ENCODE measurements at places on chromosomes 7 and 10.

DNA sequence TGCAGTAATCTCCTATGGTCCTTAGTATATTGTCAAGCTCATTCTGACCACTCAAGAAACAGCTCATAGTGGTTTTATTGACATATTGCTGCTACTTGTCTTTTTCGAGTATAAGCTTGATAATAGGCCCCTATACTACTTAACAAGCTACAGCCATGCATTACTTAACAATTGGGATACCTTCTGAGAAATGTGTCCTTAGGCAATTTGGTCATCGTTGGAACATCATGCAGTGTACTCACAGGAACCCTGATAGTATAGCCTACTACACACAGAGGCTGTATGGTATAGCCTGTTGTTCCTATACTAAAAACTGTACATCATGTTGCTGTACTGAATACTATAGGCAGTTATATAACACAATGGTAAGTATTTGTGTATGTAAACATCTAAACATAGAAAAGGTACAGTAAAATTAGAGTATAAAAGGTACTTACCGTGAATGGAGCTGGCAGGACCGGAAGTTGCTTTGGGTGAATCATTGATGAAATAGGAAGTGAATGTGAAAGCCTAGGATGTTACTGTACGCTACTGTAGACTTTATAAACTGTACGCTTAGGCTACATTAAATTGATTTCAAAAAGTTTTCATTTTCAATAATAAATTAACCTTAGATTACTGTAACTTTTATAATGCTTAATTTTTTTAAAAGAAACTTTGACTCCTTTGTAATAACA lies 160.9 kb downstream of the LRRC4 start:
- no peak for DNase-seq

GRCh38 chr7:47407821-47408674 lies 173.9 kb downstream of the TNS3 start:
- DNase-seq: no peak

- DNase-seq: no peak
Measured at GRCh38 chr7:5690931-5691473, 90.5 kb downstream of the RNF216 start.

- DNase-seq: no peak
Measured at GRCh38 chr7:87057210-87057609, 2.2 kb downstream of the ELAPOR2 start.

GRCh38 chr10:58667658-58668310 lies 155.1 kb downstream of the BICC1 start:
- DNase-seq: no peak

DNA sequence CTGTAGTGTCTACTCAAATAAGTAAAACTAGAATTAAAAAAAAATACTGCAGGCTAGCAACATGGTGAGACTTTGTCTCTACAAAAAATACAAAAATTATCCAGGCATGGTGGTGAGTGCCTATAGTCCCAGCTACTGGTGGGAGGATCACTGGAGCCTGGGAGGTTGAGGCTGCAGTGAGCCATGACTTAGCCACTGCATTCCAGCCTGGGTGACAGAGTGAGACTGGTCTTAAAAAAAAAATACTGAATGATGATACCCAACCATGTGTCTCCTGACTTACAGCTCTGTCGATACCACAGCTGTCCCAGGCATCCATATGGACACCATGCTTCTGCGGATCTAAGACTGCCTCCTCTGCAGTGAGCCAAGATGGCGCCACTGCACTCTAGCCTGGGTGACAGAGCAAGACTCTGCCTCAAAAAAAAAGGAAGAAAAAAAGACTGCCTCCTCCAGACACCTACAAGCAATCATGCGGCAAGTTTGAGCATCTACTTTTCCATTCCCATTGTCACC lies 7.9 kb upstream of the FRAT1 start:
- DNase-seq: no peak

GRCh38 chr10:20670579-20670978 lies 226.5 kb downstream of the NEBL start:
- DNase-seq: no peak

DNA sequence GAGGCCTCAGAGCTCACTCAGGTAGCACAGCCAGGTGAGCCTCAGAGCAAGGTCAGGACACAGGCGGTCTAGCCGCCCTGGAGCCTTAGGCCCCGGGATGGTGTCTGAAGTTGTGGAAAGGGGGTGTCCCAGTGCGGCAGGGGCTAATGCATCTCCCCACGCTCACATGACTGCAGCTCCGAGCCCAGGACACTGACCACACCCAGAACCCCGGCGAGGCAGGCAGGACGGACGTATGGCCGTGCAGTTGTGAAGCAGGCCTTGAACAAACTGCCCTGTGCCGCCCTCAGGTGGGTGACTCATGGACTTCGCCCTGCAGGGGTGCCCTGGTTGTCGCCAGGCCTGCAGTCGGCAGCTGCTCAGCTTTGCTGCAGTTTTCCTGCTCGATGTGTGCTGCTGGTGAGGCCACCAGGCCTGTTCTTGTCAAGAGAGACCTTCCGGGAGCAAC lies 5.0 kb upstream of the PRKAR1B start:
- no peak for DNase-seq

GRCh38 chr7:105367458-105367857 lies 21.3 kb downstream of the SRPK2 start:
- DNase-seq: no peak

DNA sequence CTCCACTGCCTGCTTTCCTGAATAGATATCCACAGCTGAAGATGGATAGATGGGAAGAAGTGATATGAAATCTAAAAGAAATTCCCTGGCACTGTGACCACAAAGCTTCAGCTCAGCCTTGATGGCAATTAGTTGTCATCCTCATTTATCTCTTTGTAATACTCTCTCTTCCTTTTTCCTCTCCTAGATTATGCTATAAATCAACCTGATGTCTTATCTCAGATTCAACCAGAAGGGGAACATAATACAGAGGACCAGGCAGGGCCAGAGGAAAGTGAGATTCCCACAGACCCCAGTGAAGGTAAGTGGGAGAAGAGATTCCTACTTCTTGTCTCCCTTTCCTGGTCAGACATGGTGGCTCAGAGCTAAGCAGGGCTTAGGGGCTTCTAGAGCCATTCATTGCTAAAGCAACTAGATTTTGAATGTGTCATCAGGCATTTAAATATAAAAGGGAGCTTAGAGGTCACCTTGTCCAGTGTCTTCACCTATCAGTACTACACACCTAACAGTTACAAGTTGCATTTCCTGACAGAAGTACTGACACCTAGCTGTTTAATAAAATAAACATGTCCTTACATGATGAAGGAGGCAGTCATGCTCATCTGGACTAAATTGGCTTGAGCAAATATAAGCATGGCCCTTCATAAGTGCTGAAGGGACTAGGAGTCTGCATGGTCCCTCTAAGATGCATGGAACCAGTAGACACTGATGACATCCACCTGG lies 19.5 kb downstream of the ZNF398 start:
- no peak for DNase-seq

DNA sequence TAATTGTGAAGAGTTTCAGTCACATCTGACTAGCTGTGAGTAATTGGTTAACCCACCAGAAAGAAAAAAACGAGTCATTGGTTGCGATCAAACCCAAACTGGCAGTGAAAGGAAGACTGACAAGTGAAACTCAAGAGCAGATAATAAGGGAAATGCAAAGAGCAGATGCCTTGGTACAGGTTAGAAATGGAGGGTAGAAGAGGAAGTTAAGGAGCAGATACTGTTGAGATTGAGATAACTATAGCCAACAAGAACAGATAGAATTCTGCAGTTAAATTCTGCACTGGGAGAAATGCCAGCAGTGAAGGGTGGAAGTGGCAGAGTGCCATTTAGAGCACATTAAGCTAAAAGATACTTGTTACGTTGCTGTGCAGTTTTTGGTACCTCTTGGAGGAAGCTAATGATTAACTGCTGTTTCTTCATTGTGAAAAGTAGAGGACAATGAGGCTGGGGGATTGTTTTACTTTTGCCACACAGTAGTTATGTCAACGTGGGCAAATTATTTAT lies 65.8 kb downstream of the CDK13 start:
- DNase-seq: no peak

- DNase-seq: no peak
Measured at GRCh38 chr7:156474241-156474743, 166.3 kb upstream of the RNF32 start.

DNA sequence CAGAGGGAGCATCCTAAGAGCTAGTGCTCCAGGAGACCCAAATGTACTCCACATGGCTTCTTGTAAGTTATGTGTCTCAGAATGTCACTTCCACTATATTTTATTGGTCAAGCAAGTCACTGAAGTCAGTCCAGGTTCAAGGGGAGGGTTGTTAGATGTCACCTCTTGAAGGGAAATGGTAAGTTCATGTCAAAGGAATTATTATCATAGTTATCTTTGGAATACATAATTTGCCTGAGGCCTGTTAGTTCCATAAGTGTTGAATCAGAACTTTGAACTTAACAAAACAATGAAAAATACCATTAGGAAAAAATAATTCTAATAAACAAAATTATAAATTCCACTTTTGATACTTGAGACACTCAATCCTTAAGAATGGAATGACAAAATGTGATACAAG lies 30.6 kb downstream of the STAM start:
- DNase-seq: no peak

- DNase-seq: no peak
Measured at GRCh38 chr10:77160679-77161078, 476.9 kb downstream of the KCNMA1 start.

- DNase-seq: no peak
Measured at GRCh38 chr10:26969145-26969926, 108.6 kb upstream of the ABI1 start.

- no peak for DNase-seq
Measured at GRCh38 chr10:1824928-1825327, 87.6 kb upstream of the ADARB2 start.

GRCh38 chr10:30017966-30018365 lies 41.4 kb downstream of the JCAD start:
- no peak for DNase-seq

GRCh38 chr10:29628311-29628710 lies 6.5 kb downstream of the SVIL start:
- no peak for DNase-seq

DNA sequence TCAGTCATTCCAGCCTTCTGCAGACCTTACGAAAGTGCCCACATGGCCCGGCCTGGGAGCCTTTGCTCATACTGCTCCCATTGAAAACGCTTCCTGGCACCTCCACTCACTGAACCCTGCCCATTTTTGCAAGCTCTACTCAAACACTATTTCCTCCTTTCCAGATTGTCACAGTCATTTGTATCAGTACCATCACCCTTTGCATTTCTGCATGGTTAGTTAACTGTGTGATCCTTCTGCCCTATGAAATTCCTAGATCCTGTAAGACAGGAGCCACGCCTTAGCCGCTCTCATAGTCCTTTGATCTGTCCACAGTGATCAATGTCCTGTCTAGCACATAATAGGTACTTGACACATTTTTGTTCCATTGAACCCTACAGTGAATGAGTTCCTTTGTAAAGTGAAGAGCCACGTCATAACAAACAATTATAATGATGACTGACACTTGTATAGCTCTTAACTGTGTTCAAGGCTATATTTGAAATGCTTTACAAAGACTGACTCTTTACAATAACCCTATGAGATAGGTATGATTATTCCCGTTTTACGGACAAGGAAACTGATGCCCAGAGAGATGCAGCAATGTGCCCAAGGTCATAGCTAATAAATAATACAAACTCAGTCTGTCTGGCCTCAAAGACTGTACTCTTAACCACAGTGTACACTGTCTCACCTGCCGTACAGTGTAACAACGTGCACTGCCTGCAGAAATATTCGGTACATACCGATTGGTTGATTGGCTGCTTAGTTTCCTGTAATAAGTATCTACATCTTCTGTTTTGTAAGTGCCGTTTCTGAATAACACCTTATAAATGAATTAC lies 16.6 kb upstream of the ITIH2 start:
- DNase-seq: no peak

DNA sequence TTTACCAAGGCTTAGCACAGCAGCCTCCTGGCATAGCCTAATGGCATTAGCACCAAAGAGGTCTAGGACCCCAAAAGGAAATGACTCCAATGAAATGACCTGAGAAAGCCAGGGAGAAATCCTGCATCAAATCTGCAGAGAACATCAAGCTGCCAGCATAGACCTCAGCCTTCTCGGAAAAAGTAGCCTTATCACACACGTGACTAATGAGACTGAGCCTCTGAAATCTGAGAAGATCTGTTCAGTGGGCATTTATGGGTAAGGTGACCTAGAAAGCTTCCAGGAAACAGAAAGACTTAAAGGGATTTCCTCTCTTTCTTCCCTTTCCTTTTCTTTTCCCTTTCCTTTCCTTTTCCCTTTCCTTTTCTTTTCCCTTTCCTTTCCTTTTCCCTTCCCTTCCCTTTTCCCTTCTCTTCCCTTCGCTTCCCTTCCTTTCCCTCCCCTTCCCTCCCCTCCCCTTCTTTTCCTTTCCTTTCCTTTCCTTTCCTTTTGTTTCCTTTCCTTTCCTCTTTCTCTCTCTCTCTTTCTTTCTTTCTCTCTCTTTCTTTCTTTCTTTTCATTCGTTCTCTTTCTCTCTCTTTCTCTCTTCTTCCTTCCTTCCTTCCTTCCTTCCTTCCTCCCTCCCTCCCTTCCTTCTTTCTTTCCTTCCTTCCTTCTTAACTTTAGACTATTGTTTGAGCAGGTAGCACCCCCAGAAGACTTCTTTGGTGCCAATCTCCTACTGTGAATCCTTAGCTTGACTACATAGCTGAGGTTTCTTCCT lies 23.1 kb upstream of the PTTG1IP2 start:
- DNase-seq: no peak

GRCh38 chr7:5677538-5678294 lies 103.7 kb downstream of the RNF216 start:
- DNase-seq: no peak

GRCh38 chr7:138483531-138483930 lies 23.5 kb downstream of the TRIM24 start:
- DNase-seq: no peak

DNA sequence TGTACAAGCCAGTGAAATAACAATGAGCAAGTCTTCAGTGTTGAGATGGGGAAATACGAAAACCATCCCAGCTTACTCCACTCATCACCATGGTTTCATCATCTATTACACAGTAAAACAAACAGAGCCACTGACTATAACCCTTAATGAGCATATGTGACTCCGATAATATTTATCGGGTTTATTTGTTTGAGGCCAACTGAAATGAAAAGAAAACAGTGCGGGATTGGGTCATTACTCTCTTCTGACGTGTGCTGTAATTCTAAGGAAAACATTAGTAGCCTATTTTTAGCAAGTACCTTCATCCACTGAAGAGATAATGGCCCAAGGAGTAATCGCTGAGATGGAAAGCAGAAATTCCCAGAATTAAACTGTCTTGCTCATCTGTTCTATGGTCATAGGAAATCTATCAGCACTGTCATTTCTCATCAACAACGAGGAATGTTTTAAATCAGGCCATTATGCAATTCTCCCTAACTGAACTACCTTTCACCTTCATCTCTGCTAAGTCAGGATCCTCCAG lies 716.5 kb downstream of the INHBA start:
- DNase-seq: no peak

DNA sequence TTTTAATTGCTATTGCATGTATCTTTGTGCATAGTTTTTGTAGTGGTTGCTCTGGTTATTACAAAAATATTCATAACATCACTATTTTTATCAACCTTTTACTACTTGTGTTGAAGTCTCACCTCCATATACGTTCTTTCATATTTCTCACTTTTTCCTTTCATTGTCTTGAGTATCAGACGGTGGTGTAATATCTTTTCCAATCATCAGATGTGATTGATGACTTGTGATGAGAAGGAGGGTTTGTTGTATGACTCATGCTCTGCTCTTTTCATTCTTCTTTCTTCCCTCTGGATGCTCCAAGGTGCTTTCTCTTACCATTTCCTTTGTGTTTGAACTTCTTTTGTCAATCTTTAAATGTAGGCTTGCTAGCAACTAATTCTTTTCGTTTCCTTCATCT lies 310.2 kb downstream of the TNS3 start:
- DNase-seq: no peak

Measured in activated T-helper 2 cell treated with anti-CD3 and anti-CD28 coated beads, Interferon-gamma antibody, Interleukin-2, Interleukin-4, amounts not matched to agents 10 μg/mL and 5 μg/mL and 100 μg/mL, durations not matched to agents 14 hours and 24 hours and 36 hours (primary cell).